Stimulated activated CD4-positive, alpha-beta T cell treated with anti-CD3 and anti-CD28 coated beads, TNF-alpha, amount 100 ng/mL, for 4 hours (primary cell): ENCODE measurements at places on chromosomes 4 and X.

DNA sequence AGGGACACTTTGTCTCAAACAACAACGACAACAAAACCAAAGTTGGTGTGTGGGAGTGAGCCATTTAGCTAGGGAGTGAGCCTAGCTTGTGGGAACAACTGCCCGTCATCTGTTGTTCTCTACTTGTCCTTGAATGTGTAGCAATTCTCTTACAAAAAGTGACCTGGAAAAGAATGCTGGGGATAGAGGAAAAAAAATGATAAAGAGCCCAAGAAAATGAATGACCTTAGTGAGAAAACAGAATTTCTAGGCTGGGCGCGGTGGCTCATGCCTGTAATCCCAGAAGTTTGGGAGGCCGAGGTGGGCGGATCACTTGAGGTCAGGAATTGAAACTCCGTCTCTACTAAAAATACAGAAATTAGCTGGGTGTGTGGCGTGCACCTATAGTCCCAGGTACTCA lies 19.6 kb downstream of the SEPTIN6 start:
- DNase-seq, result no peak

DNA sequence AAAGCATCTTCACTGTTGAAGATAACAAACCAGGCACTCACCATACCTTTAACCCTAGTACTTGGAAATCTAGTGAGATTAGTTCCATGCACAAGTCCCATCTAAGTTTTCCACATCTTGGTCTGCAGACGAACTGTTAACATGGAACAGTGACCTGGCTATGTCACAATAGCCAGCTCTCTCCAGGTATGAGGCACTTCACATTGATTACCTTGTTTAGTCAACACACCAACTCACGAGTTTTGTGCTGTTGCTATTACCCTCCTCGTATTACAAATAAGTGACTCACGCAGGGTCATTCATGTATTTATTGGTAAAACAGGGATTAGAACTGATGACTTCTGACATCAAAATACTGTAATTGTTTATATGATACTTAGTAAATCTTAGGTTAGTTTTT lies 36.4 kb upstream of the FRAS1 start:
- DNase-seq, result no peak

- DNase-seq, result no peak
These were observed 187.4 kb downstream of the SOX3 start for GRCh38 chrX:140317462-140317861.

- DNase-seq, result no peak
These were observed 46.9 kb downstream of the TMEM131L start for GRCh38 chr4:153512952-153513500.

GRCh38 chrX:67731061-67731460 lies 187.2 kb downstream of the AR start:
- no peak for DNase-seq
